Osteoblast (primary cell): ENCODE measurements at places on chromosomes 11 and 22.

DNA sequence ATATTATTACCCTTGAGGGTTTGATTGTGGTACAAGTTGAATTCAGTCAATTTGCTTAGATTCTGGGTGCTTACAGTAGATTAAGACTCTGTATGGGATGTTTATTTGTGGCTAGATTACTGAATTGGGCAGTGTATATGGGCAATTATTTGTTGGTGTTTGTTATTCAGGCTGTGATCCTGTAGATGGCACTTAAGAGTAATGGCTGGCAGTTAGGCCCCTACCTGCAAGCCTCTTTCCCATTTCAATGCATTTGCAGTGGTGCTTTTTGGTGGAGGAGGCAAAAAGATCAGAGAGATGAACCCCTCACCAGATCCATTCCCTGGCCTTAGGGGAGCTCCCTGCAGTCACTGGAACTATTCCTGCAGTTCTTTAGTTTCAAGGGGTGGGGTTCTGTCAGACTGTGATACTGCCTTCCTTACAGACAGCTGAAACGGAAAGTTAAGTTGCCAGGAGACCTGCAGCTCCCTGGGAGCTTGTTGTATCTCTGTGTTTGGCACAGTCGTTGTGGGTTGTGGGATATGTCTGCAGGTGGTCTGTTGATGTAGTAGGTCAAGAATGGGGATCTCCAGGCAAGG is 199.5 kb downstream of the AASDHPPT start:
- DNase-seq: no peak

- DNase-seq: no peak
These were observed 30.1 kb upstream of the MTNR1B start for GRCh38 chr11:92939305-92939704.

GRCh38 chr11:71192629-71193028 is 59.7 kb downstream of the SHANK2 start:
- no peak for DNase-seq

- no peak for DNase-seq
These were observed 98.6 kb downstream of the MUC15 start for GRCh38 chr11:26473216-26474194.

GRCh38 chr11:94793002-94793401 is 24.8 kb downstream of the AMOTL1 start:
- no peak for DNase-seq

- DNase-seq: no peak
These were observed 367.0 kb upstream of the CADM1 start for GRCh38 chr11:115871161-115871760.

DNA sequence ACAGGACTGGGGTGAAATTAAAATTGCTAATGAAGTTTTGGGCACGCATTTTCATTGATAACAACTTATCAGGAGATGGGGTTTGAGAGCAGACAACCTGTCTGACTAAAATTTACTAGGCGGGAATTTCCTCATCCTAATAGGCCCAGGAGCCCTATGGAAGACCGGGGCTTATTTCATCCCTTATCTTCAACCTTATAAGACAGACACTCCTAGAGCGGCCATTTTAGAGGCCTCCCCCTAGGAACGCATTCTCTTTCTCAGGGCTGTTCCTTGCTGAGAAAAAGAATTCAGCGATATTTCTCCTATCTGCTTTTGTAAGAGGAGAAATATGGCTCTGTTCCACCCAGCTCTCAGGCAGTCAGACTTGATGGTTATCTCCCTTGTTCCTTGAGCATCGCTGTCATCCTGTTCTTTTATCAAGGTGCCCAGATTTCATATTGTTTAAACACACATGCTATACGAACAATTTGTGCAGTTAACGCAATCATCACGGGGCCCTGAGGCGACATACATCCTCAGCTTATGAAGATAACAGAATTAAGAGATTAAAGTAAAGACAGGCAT is 39.3 kb upstream of the ZC3H12C start:
- no peak for DNase-seq

DNA sequence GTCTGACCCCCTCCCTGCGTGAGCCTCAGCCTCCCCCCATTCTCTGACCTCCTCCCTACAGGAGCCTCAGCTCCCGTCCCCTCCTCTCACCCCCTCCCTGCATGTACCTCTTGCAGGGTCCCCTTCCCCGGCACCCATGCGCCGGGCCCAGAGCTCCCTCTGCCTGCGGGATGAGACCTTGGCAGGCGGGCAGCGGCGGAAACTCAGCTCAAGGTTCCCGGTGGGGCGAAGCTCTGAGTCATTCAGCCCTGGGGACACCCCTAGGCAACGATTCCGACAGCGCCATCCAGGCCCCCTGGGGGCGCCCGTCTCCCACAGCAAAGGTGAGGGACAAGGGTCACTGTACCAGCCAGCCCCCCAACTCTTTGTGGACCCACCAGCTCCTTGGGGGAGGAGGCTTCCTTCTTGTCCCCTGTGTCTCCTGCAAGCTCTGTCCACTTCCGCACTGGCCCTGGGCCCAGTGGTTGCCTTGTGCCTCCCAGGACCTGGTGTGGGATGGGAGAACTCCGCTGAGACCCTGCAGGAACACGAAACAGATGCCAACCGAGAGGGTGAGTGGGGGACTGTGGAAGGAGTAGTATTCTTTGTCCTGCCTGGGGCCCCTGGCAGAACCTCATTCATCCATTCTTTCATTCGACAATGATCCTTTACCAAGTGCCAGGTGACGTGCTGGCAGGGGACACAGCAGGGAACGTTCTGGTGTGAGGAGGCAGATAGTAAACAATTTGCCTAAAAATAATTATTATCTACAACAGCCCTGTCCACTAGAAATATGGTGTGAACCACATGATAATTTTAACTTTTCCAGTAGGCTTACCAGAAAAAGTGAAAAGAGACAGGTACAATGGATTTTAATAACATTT is 3.7 kb upstream of the RPS6KA4 start:
- DNase-seq: peak; percentile 100

- peak; percentile 95 for DNase-seq
These were observed 133.2 kb upstream of the TEAD1 start for GRCh38 chr11:12540913-12541582.

GRCh38 chr11:84628871-84629620 is 998.1 kb downstream of the DLG2 start:
- no peak for DNase-seq

DNA sequence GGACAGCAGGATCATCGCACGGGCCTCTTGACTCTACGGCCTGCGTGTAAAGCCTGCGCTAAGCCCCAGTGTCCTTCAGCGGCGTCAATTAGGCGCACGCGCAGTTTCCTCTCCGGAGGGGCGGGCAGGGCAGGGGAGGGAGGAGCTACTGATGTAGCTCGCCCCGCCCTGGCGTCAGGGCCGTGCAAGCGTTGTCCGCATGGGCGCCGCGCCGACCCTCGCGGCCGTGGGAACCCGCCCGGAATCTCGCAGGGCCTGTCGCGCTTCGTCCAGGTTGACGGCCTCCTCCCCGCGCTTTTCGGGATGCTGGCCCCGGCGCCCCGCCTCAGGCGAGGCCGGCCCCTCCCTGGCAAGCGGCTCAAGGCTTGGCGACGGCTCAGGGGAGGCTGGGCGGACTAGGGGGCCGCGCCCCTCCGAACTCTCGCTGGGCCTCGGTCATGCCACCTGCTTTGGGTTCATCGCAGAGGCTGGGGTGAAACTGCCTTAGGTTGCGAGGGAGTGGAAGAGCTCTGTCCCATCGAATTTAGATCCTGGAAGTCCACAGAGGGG is 61.1 kb downstream of the ST3GAL4 start:
- DNase-seq: peak; percentile 97

GRCh38 chr11:6834021-6834420 is 11.5 kb upstream of the OR10A5 start:
- DNase-seq: no peak

GRCh38 chr22:27245056-27245455 is 556.5 kb downstream of the MN1 start:
- DNase-seq: peak; percentile 27

GRCh38 chr11:13680501-13681264 is 12.2 kb downstream of the FAR1 start:
- no peak for DNase-seq

DNA sequence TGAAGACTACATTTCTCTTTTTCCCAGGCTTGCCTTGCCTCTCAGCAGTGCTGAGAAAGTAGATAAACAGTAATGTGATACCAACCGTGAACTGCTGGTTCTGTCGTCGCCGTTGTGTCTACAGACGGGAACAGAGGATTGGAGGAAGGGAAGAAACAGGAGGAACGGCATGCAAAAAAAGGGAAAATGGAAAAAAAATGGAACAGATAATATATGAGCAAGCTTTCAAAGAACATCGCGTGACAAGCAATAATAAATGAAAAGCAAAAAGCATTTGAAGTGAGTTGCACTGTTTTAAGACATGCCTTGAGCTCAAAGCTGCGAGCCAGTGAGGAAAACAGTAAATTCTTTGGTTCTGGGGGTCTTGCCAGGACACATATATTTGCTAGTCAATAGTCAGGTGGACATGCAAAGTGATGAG is 305.9 kb downstream of the CADM1 start:
- no peak for DNase-seq

DNA sequence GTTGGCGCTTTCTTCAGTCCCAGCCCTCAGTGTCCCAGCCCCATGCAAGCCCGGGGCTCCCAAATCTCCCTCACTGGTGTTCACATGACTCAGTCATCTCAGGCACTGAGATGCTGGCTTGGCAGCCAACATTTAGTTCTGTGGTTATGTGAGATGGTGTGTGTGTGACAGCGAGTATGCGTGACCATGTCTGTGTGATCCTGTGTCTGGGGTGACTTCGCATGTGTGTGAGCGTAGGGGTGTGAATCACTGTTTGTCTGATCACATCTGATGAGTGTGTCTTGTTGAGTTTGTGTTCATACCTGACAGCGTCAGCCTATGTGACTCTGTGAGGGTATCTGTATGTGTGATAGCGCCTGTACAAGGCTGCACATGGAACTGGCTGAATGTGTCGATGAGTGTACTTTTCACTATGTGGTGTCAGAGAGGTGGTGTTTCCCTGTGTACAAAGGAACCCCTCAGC is 16.2 kb downstream of the CREB3L1 start:
- DNase-seq: peak; percentile 97

DNA sequence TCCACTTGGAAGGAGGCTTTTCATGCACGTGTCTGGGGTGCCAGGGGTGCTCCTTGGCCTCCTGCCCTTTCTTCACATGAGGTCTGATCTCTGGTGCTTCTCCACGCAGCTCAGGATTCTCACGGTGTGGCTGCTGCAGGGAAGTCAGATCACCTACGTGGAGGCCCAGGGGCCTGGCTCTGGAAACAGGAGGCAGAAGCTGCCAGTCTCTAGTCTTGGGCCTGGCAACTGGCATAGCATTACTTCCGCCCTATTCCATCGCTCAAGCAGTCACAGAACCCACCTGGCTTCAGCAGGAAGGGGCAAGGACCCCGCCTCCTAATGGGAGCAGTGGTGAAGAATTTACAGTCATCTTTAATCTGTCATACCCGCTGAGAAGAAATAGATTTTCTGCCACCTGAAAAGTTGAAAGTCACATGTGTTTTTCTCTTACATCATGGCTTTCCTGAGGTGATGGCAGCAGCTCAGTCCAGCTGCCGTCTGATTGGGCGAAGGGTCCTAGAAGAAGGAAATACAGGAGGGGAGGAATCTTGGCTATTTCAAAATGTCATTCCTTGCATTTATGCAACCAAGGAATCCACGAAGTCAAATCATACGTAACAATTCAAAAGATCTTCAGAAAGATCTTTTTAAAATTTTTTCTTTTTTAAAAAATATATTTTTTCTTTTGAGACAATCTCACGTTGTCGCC is 50.1 kb upstream of the DKK3 start:
- DNase-seq: no peak
